ENCODE measurements at places on chromosomes 4 and X.

GRCh38 chr4:6011271-6011671, 7.0 kb downstream of the C4orf50 start:
- no peak for DNase-seq

DNA sequence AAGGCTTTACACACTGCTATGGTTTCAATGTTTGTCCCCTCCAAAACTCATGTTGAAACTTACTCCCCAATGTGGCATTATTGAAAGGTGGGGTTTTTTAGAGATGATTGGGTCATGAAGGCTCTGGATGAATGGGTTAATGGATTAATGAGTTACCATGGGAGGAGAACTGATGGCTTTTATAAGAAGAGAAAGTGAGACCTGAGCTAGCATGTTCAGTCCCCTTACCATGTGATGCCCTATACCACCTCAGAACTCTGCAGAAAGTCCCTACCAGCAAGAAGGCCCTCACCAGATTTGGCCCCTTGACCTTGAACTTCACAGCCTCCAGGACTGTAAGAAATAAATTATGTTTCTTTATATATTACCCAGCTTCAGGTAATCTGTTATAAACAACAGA, 68.9 kb upstream of the CAPN6 start:
- DNase-seq: no peak

GRCh38 chr4:180530787-180531186, 1712.4 kb upstream of the TENM3 start:
- DNase-seq: no peak

DNA sequence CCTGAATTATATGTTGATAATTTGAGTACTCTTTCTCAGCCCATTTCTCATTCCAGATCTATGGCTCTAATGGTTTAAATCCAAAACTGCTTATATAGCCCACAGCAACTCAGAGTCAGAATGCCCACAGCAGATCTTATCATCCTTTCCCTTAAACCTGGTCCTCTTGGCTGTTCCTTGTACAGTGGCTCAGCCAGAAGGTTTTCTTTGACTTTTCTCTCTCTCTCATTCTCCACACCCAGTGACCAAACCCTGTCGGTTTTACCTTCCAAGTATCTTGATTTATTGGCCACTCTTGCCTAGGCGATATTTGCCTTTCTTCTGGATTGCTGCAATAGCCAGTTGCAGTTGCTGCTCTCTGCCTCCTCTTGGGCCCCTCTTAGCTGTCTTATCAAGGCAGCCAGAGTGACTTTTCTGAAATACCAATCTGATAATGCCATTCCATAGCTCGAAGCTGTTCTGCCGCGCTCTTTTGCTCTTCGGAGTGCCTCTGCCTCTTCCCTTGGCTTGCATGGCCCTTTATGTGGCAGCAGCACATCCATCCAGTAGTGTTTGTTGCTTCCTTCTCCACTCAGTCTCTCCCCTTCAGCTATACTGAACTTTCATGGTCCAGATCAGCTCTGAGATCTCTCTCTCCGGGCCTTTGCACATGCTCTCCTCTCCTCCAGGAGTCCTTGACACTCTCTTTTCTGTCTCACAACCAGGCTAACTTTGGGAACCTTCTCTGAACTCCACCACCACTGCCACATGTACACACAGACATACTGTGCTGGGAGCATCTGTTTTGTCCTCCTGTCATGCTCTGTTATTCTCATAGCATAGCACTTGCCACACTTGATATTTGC, 11.8 kb downstream of the GAB1 start:
- no peak for DNase-seq

- DNase-seq: no peak
These were observed 2666.6 kb downstream of the PCDH7 start for GRCh38 chr4:33386764-33387163.
